ENCODE measurements at places on chromosomes 1 and 21. TPM values are rescaled to one million over a fixed set of nuclear protein-coding genes. Genes with fewer than 3 reads are reported as not detected.

- no peak for DNase-seq
These were observed 21.7 kb downstream of the CRYAA start for GRCh38 chr21:43190544-43190943.

The RGS8 gene
- total RNA-seq, result not detected

DNA sequence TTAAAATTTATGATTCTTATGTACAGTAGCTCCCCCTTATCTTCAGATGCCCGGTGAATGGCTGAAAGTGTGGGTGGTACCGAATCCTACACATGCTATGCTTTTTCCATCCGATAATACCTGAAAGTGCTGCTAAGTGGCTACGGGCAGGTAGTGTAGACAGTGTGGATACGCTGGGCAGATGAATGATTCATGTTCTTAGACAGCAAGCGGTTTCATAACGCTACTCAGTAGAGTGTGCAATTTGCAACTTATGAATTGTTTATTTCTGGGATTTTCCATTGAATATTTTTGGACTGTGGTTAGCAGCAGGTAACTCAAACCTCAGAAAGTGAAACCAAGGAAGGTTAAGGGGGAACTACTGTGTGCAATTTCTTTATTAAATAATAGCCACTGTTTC is 7.5 kb downstream of the PCP4 start:
- DNase-seq, result no peak

DNA sequence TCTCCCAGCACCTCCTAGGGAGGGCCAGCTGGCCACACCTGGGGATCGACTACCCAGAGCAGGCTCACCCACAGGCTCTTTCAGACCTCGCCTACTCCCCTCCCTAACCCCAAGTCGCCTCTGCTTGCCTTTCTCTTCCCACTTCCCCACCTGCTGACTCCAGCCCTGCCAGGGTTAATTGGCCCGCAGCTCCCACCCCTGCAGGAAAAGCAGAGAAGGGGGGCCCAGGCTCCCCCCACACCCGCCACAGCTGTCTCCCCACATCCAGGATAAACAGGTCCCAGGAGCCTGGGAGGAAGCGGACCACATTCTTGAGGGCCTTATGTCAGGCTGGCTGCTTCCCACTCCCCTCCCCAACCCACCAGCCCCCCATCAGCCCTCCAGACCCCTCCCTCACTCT is 45.0 kb downstream of the TAS1R2 start:
- DNase-seq, result no peak

GRCh38 chr21:34913811-34914210 is 135.3 kb downstream of the RUNX1 start:
- DNase-seq, result no peak

- DNase-seq, result no peak
These were observed 12.2 kb downstream of the C1orf74 start for GRCh38 chr1:209772126-209772525.

DNA sequence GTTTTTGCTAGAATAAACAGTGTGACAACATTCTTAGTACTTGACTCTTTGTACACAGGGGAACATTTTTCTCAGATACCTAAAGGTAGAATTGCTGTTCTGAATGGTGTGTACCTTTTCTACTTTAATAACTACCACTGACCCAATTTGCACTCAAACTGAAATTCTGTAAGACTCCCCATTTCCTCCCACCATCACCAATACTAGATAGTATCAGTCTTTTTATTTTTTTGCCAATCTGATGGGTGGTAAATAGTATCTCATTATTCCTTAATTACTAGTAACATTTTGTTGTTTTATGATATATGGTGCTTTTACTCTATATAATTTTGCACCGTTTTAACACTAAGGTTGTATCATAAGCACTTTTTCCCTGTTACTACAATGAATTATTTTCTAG is 28.8 kb upstream of the GCLM start:
- no peak for DNase-seq

The CAMK2N1 gene
- 17.0 TPM for total RNA-seq

The MYBPH gene
- not detected for total RNA-seq

The KIF26B gene
- 0.74 TPM for total RNA-seq

GRCh38 chr1:25796811-25797458 is 3.1 kb upstream of the SELENON start:
- DNase-seq, result peak; percentile 79

The ARHGEF10L gene
- total RNA-seq, result 56.1 TPM

The LRRC42 gene
- total RNA-seq, result 40.0 TPM

The AIRE gene
- total RNA-seq, result not detected

The CDC42SE1 gene
- total RNA-seq, result 35.2 TPM

DNA sequence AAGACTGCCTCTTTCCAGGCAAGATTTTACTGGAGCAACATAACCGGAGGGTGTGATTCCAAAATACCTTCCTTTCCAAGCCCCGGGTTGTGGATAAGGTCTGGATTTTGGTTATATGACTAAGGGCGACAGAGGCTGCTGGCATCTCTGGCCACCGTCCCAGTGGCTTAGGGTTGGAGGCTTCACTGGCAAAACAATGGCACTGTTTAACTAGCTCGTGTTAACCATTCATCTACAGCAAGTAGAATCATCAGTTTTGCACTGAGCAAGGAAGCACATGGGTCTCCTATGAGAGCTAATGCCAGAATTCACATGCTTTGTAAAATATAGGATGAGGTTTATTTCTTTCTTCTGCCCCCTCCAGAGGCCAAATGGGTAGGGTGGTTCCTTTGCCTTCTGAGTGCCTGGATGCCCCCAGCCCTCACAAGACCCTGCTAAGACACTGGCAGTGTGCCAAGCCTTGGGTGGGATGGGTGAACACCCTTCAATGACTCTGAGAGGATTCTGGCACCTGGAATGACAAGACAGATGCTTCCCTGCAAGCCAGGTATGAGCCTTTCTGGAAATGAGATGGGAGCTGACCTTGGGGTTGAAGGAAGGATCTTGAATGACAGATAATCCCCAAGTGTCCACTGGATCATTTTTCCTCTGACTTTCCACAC is 36.8 kb downstream of the DHCR24 start:
- no peak for DNase-seq

DNA sequence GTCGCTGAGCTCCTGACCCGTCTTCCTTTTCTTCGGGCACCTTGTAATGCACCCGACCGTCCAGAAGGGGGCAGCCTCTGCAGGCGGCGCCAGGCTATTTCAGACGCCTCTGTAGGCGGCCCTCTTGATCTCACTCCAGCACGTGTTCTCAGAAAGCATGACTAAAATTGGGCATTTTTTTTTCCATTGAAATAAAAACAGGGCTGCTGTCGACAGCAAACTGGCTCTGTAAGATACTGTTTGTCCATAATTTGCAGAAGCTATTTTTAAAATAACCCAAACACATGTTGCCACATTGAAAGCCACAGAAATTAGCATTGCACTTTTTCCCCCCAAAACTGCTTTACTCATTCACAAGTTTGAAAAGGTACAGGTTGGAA is 78.0 kb downstream of the STUM start:
- DNase-seq, result peak; percentile 64

DNA sequence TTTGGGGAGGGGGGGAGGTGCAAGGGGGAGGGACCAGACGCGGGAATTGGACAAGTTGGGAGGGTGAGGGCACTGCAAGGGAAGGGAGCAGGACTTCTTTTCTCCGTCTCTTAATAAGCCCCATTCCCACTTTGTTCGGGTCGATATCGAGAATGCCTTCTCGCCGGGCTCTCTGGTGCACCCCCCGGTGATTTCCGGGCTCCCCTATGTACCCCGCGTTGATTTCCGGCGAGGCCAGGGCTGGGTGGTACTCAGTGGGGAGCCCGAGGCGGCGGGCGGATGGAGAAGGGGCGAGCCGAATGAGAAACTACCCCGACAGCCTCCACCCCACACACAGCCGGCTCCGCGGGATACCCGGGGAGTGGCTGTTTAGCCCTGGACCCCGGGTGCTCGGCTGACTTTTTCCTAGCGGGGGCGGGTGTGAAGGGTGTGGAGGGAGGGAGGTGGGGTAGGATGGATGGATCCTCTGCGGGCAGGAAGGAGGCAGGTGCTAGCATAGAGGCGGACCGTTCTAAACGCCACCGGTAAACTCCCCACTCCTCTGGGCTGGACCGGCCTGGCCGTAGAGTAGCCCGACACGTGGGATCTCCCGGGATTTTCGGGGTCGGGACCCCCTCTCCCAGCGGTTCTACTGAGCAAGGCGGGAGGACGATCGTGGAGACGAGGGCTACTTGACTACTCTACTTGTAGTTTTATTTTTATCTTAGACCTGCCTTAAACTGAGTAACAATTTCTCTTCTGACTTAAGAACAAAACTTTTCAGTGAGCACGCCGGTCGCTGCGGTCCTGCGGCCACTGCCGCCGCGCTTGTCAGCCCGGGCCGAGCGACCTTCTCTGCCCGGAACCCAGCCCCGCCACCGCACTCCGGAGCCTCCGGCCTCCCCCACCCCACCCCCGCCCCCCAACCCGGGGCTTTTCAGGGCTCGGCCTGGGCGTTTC is 1.0 kb downstream of the RNF220 start:
- no peak for DNase-seq

GRCh38 chr1:217522277-217522676 is 108.6 kb downstream of the GPATCH2 start:
- no peak for DNase-seq

The SIK1 gene
- 29.7 TPM for total RNA-seq

The OR10J1 gene
- total RNA-seq, result not detected

All from HT-29 (cell line).